Stimulated activated CD4-positive, alpha-beta T cell treated with anti-CD3 and anti-CD28 coated beads, TNF-alpha, amount 100 ng/mL, for 1 hour (primary cell): ENCODE measurements at places on chromosomes 2 and 18.

GRCh38 chr2:16653799-16654198 is 11.8 kb downstream of the CYRIA start:
- DNase-seq = no peak

GRCh38 chr18:21805771-21806366 is 65.3 kb downstream of the MIB1 start:
- DNase-seq = no peak

GRCh38 chr2:85231952-85232351 is 95.8 kb downstream of the TGOLN2 start:
- DNase-seq = no peak

DNA sequence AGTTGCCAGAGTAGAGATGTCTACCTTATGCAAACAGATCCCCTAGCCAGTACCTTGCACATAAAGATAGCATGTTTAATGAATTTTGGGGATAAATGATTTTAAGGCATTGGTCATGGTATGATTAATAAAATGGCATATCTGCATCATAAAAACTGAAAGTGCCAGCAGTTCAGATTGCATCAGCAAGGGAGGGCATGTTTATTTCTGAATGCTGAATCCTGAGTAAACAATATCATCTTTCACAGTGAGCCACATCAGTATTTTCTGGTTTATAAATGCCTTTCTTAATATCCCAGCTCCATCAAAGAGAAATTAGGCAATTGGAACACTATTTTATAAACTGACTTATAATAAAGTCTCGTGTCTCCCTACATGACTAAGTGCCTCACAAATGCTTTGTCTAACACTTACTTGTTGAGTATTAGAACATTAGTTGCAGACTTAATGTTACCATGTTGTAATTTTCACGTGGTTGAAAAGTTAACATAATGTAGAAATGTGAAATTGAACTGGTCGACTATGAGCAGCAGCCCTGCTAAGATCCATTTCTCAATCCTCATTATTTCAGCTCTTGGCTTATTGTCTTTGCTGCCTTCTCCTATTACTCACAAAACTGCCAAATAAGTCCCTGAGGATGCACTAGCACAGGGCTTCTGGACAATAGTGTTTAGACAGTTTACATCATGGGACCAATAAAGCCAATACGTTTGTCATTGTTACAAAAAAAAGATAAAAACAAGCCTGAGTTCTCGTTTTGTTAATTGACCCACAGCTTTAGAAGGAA is 48.0 kb downstream of the LANCL1 start:
- DNase-seq = no peak

GRCh38 chr18:40380686-40381439 is 1574.2 kb upstream of the PIK3C3 start:
- no peak for DNase-seq

DNA sequence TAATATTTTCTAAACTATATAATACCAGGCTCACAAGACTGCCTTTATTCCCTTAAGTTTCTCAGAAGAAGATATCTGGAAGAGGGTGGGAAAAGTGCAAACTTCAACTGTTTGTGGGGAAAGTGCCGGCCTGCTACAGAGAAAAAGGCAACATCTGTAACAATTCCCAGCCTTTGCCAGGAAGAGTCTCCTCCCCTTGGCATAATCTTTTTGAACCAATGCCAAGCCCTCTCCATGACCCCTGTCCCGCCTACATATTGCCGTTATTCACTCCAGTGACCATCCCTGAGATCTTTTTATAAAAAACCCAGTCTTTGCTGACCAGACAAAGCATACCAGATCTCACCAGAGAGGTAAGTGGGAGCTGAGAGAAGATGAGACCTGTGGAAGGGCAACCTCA is at the start of gene REG3G:
Gene REG3G, plus strand, starts transcription at position 282 of the 400 bp plus-strand sequence. CDS start 392 bp downstream, outside the sequence.
- DNase-seq = no peak

- DNase-seq = no peak
Observed at GRCh38 chr2:20542269-20542668, 95.4 kb downstream of the RHOB start.

DNA sequence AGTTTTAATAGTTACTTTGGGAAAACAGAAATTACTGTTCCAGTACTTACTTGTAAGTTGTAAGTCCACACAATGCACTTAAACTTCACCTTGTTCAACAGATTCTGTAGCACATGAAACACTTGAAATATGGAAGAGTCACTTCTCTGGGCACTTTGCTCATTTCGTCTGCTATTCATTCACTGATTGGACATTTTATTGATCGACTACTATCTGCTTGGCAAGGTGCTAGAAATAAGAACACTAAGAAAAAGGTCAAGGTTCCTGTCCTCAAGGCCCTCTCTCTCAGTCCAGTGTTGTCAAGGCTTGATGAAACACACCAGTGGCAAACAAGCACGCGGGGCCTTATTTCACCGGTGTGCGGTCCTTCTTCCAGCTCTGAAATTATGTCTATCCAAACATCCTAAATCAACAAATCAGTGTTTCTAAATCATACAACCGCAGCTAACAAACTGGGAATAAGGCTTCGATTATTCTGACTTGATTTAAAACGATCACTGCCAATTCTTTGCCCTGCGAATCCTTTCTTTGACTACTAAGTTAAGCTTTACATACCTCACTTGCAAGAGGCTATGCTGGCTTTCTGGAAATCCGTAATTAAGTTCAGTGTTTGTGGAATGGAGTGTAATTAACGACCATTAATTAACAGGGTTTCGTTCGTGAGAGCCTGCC is 780 bp upstream of the ITGAV start:
- DNase-seq = no peak

DNA sequence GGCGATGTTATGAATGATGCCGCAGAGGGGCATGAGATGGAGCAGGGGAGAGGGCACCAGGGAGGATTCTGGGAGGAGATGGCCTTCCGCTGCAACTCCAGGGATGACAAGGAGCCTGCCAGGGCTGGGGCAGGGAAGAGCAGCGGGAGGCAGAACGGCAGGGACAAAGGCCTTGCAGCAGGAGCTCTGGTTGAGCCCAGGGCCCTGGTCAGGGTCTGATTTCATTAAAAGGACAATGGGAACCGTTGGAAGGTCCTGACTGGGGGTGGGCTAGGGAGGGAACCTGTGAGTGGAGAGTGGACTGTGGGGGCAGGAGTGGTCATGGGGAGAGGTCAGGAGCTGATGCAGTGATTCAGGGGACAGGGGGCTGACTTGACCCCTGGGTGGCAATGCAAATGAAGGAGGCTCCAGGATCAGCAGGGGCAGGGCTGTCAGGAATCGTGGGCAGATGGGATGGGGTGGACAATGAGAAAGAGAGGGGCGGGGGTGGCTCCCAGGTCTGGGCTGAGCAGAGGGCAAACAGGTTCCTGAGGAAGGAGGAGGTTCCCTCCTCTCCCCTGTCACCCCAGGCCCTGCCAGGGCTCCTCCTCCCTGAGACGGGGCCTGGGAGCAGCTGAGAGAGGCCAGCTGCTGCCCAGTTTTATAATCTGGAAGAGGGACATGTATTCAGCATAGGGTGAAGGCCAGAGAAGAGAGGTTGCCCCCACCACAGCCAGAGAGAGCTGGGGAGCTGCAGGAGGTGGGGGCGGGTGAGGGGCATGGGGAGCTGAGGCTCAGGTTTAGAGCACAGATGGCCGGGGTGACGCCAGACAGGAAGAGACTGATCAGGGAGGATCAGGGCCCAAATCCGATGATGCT is 7.3 kb upstream of the DUSP2 start:
- DNase-seq = no peak
